ENCODE measurements at places on chromosomes 4 and X. TPM values are rescaled to one million over a fixed set of nuclear protein-coding genes. Genes with fewer than 3 reads are reported as not detected.

GRCh38 chrX:119423631-119424030 lies 24.5 kb downstream of the SLC25A43 start:
- H3K27ac ChIP-seq = no peak overlapping the region
- H3K4me1 ChIP-seq = peaks cover 9% of the 10 kb centered on the region
- no peak overlapping the region for H3K4me3 ChIP-seq
- no peaks in the 10 kb centered on the region for H3K27me3 ChIP-seq

DNA sequence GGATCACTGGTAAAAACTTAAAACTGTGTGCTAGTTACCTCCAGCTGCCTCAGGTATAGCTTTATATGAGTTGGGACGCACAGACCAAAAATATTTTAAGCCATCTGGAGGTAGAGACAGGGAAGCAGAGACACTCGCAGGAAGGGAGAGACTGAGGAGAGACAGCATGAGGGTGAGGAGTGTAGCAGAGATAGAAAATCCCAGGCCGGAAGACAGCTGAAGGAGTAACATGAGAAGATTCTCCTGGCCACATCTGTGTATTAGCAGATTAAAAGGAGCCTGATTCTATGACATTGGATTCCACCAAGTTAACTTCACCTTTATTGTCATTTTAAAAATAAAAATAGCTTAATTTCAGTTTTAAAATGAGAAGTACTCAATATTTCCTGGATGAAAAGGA lies 84.3 kb downstream of the PDLIM5 start:
- no peaks in the 10 kb centered on the region for H3K27me3 ChIP-seq
- H3K4me1 ChIP-seq = peaks cover 45% of the 10 kb centered on the region
- no peak for DNase-seq
- no peaks in the 10 kb centered on the region for H3K36me3 ChIP-seq
- peak overlapping the region; percentile 50 for H3K4me3 ChIP-seq

GRCh38 chr4:119626943-119627266 lies 1.7 kb downstream of the PDE5A start:
- no peaks in the 10 kb centered on the region for H3K27me3 ChIP-seq
- peak overlapping the region; percentile 91 for H3K27ac ChIP-seq
- peak overlapping the region; percentile 91 for H3K4me3 ChIP-seq

DNA sequence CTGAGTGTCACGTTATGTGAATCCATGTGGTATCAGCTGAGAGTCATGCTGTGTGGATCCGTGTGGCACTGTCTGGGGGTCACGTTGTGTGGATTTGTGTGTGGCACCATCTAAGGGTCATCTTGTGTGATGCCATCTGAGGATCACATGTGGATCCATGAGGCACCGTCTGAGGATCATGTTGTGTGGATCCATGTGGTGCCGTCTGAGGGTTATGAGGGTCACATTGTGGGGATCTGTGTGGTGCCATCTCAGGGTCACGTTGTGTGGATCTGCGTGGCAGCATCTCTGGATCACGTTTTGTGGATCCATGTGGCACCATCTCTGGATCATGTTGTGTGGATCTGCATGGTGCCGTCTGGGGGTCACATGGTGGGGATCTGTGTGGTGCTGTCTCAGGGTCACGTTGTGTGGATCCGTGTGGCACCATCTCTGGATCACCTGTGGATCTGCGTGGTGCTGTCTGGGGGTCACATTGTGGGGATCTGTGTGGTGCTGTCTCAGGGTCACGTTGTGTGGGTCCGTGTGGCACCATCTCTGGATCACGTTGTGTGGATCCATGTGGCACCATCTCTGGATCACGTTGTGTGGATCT lies 6.9 kb downstream of the PDE6B start:
- H3K27me3 ChIP-seq = peaks cover 15% of the 10 kb centered on the region

GRCh38 chrX:49226946-49227345 lies 6.2 kb downstream of the CACNA1F start:
- H3K4me3 ChIP-seq = no peak overlapping the region
- DNase-seq = no peak
- H3K4me1 ChIP-seq = no peaks in the 10 kb centered on the region
- peaks cover under 1% of the 10 kb centered on the region for H3K36me3 ChIP-seq
- H3K27me3 ChIP-seq = peaks cover 23% of the 10 kb centered on the region

DNA sequence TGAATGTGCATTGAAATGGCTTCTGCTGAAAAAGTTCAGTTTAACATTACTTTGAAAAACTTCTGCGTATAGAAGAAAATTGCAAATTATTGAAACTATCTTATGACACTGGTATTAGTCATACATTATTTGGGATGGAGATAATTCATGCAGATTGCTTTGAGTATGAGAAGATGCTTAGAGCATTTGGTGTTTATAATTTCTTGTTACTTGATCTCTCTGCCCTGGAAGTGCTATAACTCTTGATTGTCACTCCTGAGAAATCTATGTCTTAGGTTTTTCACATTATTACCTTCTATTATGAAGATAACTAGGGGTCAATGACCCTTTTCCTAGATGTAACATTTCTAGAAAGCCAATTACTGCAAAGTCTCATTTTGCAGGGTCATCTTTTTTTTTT lies 36.4 kb downstream of the TMEM131L start:
- no peak for DNase-seq
- no peaks in the 10 kb centered on the region for H3K27me3 ChIP-seq
- H3K27ac ChIP-seq = no peak overlapping the region
- no peaks in the 10 kb centered on the region for H3K4me1 ChIP-seq
- H3K4me3 ChIP-seq = no peak overlapping the region

- DNase-seq = peak; percentile 51
- H3K36me3 ChIP-seq = peaks cover 24% of the 10 kb centered on the region
- no peak overlapping the region for H3K4me3 ChIP-seq
- no peak overlapping the region for H3K27ac ChIP-seq
- H3K27me3 ChIP-seq = no peaks in the 10 kb centered on the region
These were observed 9.2 kb upstream of the FAM53A start for GRCh38 chr4:1693131-1693896.

- no peak overlapping the region for H3K4me3 ChIP-seq
- H3K27ac ChIP-seq = no peak overlapping the region
- no peaks in the 10 kb centered on the region for H3K36me3 ChIP-seq
- H3K4me1 ChIP-seq = peaks cover 2% of the 10 kb centered on the region
These were observed 35.5 kb downstream of the NAA11 start for GRCh38 chr4:79290376-79290775.

- no peaks in the 10 kb centered on the region for H3K36me3 ChIP-seq
- H3K4me3 ChIP-seq = no peak overlapping the region
- peaks cover 5% of the 10 kb centered on the region for H3K27me3 ChIP-seq
- H3K4me1 ChIP-seq = peaks cover 2% of the 10 kb centered on the region
- H3K27ac ChIP-seq = no peak overlapping the region
These were observed 504.8 kb upstream of the BOD1L1 start for GRCh38 chr4:14132301-14132700.

DNA sequence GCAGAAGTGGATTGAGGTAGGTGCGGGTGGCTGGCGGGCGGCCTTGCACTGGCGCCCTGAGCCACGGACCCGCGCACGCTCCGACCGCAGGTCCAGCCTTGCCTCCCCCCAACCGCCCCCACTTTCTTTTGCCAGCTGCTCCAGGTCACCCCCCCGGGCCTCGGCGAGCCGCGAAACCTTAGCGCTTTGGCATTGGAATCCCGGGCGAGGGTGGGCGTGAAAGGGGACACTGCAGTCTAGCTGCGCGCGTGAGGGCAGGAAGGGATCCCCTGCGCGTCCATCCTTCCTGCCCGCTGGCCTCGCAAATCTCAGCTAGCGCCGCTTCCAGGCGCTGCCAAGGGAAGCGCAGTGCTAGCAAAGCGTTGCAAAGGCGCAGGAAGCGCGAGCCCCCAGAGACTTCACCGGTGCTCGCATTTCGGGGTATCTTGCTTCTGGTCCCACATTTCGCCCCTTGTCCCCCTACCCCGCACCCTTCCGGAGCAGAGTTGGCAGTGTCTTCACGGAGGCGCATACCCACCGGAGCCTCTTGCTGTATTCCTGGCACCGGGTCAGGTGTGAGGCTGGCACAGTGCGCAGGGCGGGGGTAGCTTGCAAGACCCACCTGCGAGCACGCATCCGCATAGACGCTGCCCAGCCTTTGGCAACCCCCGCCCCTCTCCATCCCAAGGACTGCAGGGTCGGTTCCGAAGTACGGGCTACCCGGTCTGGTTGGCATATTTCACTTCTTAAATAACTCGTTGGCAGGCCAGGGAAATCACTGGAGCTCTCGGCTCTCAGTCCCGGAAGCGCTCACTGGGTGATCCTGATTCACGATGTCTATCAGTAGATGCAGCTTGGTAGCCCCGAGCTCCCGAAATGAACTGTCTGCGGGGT lies 104.4 kb downstream of the UCHL1 start:
- H3K27me3 ChIP-seq = peaks cover 51% of the 10 kb centered on the region
- H3K36me3 ChIP-seq = no peaks in the 10 kb centered on the region

The RAB9A gene
- 17.6 TPM for total RNA-seq

The PABPC1L2B gene
- total RNA-seq = not detected

The TSPAN6 gene
- total RNA-seq = 167 TPM

The SOX3 gene
- total RNA-seq = 21.7 TPM

The XPNPEP2 gene
- 0.11 TPM for total RNA-seq

The FGA gene
- 18.2 TPM for total RNA-seq

Measured in progenitor cell of endocrine pancreas (in vitro differentiated cells).